Inflammatory macrophage (primary cell): ENCODE measurements at places on chromosomes 13 and 19.

DNA sequence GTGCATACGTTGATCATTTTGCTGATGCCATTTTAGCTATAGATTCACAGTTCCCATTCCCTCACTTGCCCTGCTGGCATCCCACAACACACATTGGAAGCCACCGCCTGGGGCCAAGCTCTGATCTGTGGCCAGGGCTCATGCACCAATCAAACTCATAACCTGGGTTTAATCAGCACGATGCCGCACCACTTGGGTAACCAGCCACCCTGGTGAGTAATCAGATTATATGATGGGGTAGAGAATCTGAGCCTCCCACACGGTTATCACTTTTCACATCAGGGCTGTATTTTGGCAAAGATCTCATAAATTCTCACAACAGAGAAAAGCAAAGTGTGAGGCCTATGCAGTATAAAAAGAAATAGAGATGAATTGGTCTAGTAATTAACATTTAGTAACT lies 66.0 kb upstream of the TNFRSF19 start:
- no peak for DNase-seq

DNA sequence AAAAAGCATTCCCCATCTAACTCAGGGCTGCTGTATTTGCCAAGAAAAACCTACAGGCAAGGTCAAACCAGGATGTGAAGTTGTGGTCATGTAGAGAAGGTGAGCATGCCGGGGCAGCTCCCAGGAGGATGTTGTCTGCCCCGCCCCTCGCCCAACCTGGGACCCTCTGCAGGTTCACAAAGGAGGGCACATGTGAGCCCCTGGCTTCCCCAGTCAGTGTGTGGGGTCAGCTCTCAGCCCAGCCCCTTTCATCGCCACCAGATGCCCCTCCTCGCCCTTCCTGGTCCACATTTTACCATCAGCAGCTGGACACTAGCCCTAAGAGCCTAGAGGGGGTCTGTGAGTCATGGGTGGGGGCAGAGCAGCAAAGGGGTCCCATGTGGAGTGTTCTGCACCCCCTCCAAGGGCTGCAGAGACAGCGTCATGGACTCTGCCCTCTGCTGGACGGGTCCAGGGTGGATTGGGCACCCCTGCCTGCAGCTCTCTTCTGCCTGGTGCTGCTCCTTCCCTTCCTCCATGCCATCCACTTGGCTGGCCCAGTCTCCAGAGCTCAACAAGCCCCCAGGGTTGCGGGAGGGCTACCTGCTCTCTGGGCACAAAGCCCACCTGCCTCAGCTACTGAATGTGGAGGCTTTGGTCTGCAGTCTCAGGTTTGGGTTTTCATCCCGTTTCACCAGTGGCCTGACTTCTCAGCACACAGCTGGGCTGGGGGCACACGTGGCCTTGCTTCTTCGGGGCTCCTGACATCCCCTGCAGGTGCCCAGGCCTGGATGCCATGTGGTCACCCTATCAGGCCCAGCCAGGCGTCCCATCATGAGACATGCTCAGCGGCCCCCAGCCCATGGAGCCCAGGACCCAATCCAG lies 3.7 kb downstream of the PLEKHF1 start:
- no peak for DNase-seq

- peak; percentile 33 for DNase-seq
These were observed 161.8 kb downstream of the KCTD12 start for GRCh38 chr13:76724421-76724820.

- no peak for DNase-seq
These were observed 655 bp upstream of the S1PR5 start for GRCh38 chr19:10517760-10518443.

GRCh38 chr13:91303031-91303430 lies 44.5 kb upstream of the MIR17HG start:
- DNase-seq: no peak

- DNase-seq: no peak
These were observed 118.0 kb upstream of the POSTN start for GRCh38 chr13:37716420-37717195.

GRCh38 chr19:15251749-15252397 lies 19.6 kb upstream of the EPHX3 start:
- DNase-seq: no peak

GRCh38 chr13:46961719-46962118 lies 64.9 kb upstream of the HTR2A start:
- DNase-seq: peak; percentile 92

DNA sequence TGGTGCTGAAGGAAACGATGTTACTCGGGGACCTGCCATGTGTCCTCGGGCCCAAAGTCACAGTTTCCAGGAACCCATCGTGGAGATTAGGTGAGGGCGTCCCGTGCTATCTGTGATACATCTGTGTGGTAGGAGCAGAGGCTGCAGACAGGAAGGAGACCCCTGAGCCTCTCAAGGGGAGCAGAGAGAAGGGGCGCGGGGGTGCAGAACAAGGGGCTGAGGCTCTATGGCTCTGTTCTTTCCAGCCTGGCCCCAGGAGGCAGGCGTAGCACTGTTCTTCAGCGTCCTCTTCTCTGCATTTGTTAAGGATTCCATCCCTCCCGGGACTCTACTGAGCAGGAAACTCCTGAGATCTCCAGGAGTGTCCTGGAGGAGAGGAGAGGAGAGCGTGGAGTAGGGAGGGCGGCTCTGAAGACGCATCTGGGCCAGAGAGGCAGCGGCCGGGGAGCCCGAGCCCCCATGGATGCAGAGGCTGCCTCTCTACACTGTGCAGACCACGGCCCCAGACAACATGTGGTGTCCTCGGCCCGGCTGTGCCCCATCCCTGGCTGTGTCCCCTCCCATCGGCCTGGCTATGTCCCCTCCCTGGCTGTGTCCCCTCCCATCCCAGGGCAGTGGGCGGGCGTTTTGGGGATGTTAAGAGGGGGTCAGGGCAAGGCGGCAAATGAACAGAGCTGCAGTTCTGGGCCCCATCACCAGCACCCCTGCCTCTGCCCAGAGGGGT lies 118.0 kb downstream of the ATP11A start:
- no peak for DNase-seq

DNA sequence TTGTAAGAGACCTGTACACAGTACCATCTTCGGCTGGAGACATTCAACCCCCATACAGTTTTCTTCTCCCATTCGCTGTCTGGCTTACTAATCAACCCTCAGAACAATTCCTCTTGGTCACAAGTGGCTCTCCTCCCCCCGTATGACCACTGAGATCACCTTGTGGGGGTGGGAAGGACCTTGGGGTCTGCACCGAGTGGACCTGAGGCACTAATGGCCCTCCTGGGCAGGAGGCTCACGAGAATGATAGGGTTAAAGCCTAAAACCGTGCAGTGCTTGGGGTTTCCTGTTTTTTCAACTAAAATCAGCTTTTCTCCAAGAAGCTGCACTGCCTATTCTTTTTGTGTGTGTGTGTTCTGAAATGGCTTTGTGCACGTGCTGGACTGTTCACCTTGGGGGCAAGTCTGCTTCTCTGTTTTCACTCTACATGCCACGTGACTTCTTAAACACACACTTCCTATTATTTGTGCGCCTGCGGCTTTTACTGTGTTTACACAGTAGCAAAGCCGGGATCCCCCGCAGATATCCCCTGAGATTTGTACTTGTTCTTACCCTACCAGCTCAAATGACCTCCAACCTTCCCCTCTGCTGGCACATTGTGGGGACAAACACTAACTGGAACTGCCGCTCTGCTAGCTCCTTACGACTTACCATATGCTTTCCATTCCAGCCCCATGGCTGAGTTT lies 12.3 kb downstream of the RBM26 start:
- DNase-seq: peak; percentile 37

- DNase-seq: no peak
These were observed 658.7 kb downstream of the SLITRK1 start for GRCh38 chr13:83223546-83223945.

- no peak for DNase-seq
These were observed 309.8 kb downstream of the LMO7 start for GRCh38 chr13:75945841-75946482.

GRCh38 chr13:36190771-36191170 lies 23.6 kb downstream of the SOHLH2 start:
- no peak for DNase-seq

DNA sequence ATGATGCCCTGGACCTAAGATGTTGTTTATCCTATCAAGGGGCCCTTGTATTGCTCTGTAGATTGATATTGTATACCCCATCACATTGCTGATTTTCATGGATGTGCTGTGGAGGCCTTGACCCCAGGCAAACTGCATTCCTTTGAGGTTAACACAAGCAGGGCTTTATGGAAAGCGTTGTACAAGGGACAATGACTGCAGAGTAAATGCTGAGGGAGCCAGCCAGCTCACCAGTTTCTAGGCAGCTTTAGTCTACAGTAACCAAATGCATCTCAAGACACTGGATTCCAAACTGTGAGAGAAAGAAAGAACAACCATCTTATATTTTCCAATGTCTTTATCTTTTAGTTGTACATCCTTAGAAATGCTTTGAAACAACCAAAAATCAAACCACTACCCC lies 34.1 kb upstream of the EDNRB start:
- DNase-seq: no peak

DNA sequence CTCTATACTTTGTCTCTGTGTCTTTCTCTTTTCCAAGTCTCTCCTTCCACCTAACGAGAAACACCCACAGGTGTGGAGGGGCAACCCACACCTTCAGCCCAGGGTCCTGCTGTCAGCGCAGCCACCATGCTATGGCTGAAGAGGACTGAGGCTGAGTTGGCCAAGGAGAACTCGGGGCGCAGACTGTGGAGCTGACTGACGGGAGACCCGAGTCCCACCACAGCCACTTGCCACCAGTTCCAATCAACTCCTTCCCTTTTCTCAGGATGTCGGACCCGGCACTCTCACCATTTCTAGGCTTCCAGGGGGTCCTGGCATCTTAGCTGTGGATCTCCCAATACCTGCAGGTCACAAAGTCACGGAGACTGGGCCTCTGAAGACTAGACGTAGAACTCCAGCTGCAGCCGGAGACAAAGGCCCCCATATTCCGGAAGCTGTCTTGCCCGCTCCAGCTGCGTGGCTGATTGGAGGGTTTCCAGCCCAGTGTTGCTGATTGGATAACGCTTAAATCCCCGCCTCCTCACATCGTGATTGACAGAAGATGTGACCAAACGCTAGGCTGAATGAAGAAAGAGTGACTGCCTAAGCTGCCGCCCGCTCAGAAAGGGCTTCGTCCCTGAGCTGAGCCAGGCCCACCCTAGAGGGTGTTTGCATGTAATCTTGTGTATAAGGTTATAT lies 63.6 kb downstream of the ZNF429 start:
- DNase-seq: peak; percentile 93

GRCh38 chr19:10625762-10626138 lies 397 bp downstream of the SLC44A2 start:
- DNase-seq: no peak

GRCh38 chr13:32063619-32064233 lies 32.2 kb downstream of the FRY start:
- no peak for DNase-seq

GRCh38 chr13:30051531-30052060 lies 201.2 kb upstream of the UBL3 start:
- DNase-seq: no peak

DNA sequence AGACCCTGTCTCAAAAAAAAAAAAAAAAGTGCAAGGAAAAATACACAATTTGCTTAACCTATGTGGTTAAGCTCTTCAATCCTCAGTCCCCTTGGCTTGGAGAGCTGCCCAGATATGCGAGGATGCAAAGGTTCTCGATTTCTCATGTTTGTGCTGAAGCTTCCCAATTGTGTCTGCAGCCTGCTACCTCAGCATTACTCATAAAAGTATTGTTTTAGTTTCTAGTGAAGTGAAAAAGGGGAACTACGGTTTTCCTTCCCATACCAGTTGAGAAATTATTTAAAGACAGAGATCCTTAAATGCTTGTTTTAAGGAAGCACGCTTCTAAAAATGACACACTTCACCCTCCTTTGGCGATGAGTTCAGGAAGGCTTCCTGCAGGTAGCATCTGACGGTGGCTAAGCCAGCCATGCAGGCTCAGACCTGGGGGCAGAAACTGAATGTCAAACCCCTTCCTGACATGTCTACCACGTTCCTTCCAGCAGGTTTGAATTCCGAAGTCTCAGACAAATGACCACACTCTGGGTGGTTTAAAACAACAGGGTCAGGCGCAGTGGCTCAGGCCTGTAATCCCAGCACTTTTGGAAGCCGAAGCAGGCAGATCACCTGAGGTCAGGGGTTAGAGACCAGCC lies 47.9 kb downstream of the RUBCNL start:
- peak; percentile 97 for DNase-seq

- no peak for DNase-seq
These were observed 1422.2 kb upstream of the PCDH20 start for GRCh38 chr13:62837895-62838294.

DNA sequence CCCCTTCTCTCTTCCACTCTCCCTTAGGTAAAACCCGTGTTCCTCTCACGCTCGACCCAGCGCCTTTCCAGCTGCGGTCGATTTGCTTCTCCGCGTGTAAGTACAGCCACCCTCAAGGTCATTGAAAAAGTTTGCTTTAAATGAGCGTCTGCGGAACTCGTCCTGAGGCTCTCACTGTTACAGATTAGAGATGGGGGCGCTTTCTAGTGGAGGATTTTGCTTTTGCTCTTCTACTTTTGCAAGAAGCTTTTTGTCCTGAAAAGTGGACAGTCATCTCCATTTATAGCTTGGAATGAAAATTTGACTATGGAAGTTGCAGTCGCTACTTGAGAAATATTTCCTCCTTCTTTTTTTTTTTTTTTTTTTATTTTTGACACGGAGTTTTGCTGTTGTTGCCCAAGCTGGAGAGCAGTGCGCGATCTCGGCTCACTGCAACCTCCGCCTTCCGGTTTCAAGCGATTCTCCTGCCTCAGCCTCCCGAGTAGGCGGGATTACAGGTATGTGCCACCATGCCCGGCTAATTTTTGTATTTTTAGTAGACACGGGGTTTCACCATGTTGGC lies 595 bp upstream of the RAB20 start:
- peak; percentile 56 for DNase-seq

DNA sequence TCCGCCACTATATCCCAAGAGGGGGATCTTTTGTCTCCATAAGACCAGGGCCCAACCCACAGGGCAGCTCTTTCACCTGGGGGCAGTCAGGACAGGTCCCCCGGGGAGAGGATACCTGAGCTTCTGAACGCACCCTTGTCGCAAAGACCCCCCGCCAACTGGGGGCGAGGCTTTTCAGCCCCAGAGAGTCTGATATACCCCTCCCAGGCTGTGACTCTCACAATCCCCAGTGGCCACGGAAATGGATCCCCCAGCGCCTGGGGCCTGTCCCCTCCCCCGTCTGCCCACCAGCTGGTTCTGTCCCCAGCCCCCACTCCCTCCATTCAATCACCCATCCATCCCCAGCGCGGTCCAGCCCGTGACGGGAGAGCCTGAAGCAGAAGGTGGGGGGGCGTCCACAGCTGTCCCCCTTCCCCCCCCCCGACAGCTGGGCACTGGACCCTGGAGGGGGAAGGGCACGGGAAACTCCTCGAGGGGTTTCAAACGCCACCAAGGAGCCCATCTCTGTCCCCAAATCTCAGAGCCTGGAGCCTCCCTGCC lies 823 bp downstream of the DOCK6 start:
- no peak for DNase-seq

- no peak for DNase-seq
These were observed 4.8 kb downstream of the SUGP2 start for GRCh38 chr19:19028526-19028925.

DNA sequence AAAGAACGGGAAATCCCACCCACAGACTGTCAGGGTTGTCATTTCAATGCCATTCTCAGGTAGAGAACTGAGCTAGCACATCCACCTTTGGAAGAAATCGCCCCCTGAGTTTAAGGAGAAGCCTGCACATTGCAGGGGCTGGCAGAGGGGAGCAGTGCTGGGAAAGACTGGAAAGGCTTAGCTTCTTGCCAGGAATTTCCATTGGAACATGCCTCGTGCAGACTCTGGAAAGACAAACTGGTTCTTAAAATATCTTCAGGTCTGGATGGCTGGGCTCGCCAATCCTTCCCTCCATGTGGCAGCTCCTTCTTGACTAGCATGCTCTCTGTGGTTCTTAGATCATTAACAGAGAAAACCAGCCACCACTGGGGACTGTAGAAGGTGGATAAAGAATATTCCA lies 414.1 kb downstream of the TSHZ3 start:
- DNase-seq: no peak

GRCh38 chr19:42095814-42096230 lies 19.9 kb downstream of the ZNF574 start:
- no peak for DNase-seq
